Amniotic stem cell (primary cell): ENCODE measurements at places on chromosomes 7 and 10.

GRCh38 chr10:16867556-16867955 is 50.3 kb upstream of the RSU1 start:
- DNase-seq: no peak

GRCh38 chr7:19390795-19391194 is 245.6 kb upstream of the FERD3L start:
- DNase-seq: no peak

DNA sequence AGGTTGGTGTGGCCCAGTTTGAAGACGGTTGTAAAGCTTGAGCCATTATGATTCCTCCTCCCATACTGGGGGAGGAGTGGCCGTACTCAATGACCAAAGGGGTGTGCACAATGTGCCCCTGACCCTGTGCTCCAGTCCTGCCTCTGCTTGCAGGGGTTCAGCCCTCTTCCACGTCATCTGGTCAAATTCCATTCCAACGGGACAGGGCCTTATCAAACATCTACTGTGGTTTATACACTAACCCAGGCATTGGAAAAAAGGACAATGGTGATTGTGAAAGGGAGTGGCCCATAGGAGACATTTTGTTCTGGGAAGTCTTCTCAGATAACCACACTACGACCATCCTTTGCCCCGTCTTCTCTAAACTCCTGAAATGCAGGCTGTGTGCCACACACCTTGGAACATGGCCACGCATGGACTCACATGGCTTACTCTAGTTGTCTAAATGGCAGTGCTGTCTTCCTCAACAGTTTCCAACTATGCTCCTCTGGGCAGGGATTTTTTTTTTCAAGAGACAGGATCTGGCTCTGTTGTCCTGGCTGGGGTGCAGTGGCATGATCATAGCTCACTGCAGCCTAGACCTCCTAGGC is 103.0 kb downstream of the JCAD start:
- DNase-seq: no peak

DNA sequence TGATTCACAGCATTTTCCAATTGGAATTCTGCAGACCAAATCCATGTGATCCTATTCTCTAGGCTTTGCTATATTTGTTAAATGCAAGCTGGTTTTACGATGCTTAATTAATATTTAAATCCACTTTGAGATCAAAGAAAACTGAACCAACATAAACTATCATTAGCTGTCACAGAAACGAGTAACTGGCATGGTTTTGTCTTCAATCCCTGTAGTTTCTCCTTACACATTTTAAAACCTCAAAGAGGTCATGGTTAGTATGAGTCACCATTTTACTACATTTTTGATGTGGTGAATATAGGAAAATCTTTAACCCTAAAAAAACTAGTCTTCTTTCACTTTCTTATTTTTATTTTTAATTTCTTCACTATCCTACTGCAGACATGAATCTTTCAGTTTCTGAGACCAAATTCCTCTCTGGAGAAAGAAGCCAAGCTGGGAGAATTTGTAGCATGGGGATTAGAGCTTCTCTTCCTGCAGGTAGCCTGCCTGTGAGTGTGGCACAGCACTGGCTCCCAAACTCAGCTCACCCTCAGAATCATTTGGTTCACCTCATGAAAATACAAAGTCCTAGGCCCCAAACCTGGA is 8.7 kb upstream of the LIPM start:
- DNase-seq: peak; percentile 9

DNA sequence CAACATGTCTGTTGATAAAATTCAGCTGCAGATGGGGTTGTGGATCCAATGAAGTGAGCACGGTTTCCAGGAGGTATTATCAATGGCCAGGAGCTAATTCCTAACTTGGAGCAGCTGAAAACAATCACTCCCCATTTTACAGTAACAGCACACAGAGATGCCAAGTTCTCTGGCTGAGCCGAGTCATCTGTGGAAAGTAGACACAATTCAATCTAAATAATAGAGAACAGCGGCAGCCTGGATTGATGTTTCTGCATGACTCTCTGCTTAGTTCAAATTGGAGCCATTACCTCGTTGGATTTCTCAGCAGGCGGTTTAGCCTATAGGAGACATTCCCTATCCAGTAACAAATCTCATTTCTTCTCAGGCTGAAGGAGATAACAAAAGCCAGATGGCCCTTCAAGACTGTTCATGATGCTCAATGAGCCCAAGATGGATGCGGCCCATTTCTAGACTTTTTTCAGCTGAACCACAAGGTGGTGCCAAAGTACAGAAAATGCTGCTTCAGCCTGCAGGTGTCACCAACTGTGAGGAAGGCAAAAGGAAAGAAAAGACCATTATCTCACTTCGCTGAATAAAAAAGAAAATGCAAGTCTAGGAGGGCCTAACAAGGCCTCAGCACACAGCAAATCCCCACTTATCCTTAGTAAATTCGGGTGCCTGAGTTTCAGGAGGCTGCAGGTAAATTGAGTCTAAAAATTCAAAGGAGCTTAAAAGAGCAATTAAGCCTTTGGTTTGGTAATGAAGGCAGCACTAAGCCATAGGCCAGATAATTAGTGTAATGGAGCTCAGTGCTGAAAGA is 83.7 kb downstream of the SLC16A9 start:
- peak; percentile 18 for DNase-seq
